IMR-90 (cell line): ENCODE measurements at places on chromosomes 1 and 21. TPM values are rescaled to one million over a fixed set of nuclear protein-coding genes. Genes with fewer than 3 reads are reported as not detected.

DNA sequence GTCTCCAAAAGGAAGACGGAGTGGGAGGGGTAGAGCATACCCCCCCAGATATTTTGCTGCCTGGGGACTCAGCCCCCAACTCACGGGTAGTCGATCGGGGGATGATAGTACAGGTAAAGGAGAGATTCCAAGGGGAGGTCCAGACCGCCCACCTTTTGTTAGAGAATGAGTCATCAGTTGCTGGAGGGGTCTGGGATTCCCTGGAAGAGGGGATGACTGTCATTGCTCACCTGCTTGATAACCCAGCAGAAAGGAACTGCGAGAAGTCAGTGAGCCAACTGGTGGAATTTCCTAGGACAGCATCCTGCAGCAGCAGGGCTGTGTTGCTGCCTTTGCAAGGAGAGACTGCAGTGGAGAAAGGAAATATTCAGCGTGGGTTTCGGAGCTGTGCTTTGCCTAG is 64.4 kb downstream of the MACF1 start:
- peak; percentile 13 for DNase-seq
- peaks cover 19% of the 10 kb centered on the region for H3K4me1 ChIP-seq
- no peak overlapping the region for H3K4me3 ChIP-seq
- peak overlapping the region; percentile 42; the same call in 1 of the 2 replicates for H3K27ac ChIP-seq
- peaks cover 5% of the 10 kb centered on the region for H3K36me3 ChIP-seq

DNA sequence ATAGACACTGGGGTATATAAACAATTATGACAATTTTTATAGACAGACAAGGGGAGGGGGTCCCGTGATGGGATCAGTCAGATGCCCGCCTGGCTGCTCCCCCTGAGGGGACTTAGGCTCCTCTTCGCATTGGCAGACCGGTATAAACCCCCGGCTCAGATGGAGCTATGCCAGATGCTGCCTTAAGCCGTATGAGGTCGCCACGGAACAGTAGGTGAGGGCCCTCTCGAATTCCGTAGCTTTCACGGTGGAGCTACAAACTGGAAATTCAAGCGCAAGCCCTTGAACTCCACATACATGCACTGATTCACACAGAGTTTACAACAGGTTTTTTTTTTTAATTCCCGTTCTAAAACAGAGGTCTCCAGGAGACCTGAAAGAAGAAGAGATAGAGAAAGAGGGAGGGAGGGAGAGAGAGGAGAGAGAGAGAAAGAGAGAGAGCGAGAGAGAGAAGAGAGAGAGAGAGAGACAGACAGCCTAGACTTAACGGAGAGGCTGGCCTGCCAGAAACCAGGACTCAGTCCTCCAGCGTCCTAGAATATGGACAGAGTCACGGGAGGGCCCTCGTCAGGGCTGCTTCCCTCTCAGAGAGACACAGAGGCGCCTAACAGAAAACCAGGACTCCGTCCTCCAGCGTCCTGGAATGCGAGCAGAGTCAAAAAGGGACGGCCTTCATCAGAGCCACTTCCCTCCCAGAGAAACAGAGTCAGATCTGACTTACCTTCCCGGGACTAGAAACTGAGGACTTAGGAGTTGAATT is 24.4 kb upstream of the TMEM54 start:
- no peak for DNase-seq
- no peaks in the 10 kb centered on the region for H3K36me3 ChIP-seq
- no peak overlapping the region for H3K27ac ChIP-seq

S100A7A gene
- not detected in 2 replicates for total RNA-seq

GRCh38 chr1:213759359-213760181 is 228.2 kb upstream of the PROX1 start:
- DNase-seq = no peak
- H3K4me1 ChIP-seq = no peaks in the 10 kb centered on the region
- H3K27ac ChIP-seq = no peak overlapping the region
- no peaks in the 10 kb centered on the region for H3K36me3 ChIP-seq

DNA sequence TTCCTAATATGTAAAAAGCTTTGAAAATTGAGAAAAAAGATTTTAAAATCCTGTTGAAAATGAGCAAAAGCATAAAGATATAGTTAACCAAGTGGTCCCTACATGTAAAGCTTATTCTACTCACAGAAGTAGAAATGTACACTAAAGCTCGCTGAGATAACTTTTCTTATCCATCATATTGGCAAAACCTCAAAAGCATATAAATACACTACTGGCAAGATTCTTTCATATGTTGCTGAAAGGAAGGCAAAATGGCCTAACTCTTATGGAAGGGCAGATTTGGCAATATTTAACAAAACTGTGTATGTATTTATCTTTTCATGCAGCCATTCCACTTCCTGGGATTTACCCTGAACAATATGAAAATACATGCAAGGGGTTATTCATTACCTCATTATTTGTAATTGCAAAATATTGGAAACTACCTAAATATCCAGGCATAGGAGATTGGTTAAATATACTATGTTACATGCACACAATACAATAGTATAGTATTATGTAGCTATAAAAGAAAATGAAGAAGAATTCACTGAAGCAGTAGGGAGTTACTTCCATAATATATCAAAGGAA is 43.2 kb upstream of the LYPLAL1 start:
- peak; percentile 51 for DNase-seq
- no peak overlapping the region for H3K27ac ChIP-seq
- H3K27me3 ChIP-seq = no peaks in the 10 kb centered on the region
- H3K4me3 ChIP-seq = no peak overlapping the region

DNA sequence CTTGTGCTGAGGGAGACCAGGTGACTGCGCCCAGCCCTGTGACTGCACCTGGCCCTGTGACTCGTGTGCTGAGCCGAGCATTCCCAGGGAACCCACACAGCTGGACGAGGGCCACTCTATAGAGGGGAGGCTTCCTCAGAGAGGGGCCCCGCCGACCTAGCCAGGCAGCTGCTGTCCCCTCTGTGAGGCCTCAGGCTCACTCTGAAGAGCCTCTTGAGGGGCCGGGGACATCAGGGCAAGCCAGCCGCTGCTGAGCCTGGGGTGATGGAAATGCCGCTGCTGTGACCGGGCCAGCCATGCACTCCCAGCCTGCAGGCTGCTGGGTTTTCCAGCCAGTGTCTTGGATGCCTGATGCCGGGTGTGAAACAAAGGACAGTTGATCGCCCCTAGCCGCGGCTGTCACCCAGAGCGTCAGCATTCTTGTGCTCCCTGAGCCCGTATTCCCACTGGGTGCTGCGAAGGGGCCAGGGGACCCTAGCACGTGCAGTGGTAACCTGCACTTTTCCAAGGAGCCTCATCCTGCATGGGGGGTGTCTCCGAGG is 17.5 kb downstream of the PFKL start:
- no peaks in the 10 kb centered on the region for H3K4me1 ChIP-seq
- H3K4me3 ChIP-seq = no peak overlapping the region
- H3K27ac ChIP-seq = no peak overlapping the region
- DNase-seq = no peak

SPRR2D gene
- not detected in 2 replicates for total RNA-seq

RYR2 gene
- total RNA-seq = not detected in 2 replicates

- no peaks in the 10 kb centered on the region for H3K4me1 ChIP-seq
- no peaks in the 10 kb centered on the region for H3K36me3 ChIP-seq
- no peak overlapping the region for H3K4me3 ChIP-seq
- H3K27ac ChIP-seq = no peak overlapping the region
These were observed 615.5 kb downstream of the AJAP1 start for GRCh38 chr1:5269901-5270300.

PRAMEF2 gene
- total RNA-seq = not detected in 2 replicates

GRCh38 chr1:34470401-34470800 is 284.4 kb upstream of the GJB5 start:
- no peak overlapping the region for H3K27ac ChIP-seq
- no peaks in the 10 kb centered on the region for H3K27me3 ChIP-seq
- DNase-seq = no peak
- no peaks in the 10 kb centered on the region for H3K4me1 ChIP-seq
- H3K36me3 ChIP-seq = no peaks in the 10 kb centered on the region

DNA sequence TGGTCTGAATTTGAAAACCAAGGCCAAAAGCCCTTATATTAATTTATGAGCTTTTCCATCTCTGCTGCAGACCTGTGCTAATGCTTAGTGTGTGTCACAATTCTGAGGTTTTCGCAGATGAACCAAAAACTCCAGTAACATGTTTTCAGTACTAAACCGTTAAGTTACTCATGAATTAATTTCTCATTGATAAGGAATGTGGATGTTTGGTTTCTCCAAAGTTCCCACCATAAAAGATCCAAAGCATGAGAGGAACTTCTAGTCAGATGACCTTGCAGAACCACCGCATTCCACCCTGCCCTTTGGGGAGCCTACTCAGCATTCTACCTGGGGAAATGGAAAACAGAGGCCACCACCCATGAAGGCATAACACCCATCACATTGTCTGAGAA is 7.5 kb upstream of the LEPR start:
- H3K27me3 ChIP-seq = no peaks in the 10 kb centered on the region
- DNase-seq = peak; percentile 56
- H3K4me3 ChIP-seq = no peak overlapping the region
- no peaks in the 10 kb centered on the region for H3K36me3 ChIP-seq
- H3K4me1 ChIP-seq = peaks cover 2% of the 10 kb centered on the region; the same call in 1 of the 2 replicates

ANGPTL1 gene
- under 0.01 TPM in 1 of 2 replicates, not detected in the other for total RNA-seq

HTR6 gene
- not detected in 2 replicates for total RNA-seq

GRCh38 chr1:203129501-203130231 is 2.1 kb downstream of the ADORA1 start:
- DNase-seq = no peak
- no peak overlapping the region for H3K27ac ChIP-seq
- H3K4me3 ChIP-seq = no peak overlapping the region
- H3K27me3 ChIP-seq = peaks cover 30% of the 10 kb centered on the region
- H3K4me1 ChIP-seq = peaks cover 3% of the 10 kb centered on the region; the same call in 1 of the 2 replicates

LCE1E gene
- not detected in 2 replicates for total RNA-seq

ITGB2 gene
- not detected in 2 replicates for total RNA-seq

- no peaks in the 10 kb centered on the region; the same call in 1 of the 2 replicates for H3K4me1 ChIP-seq
- H3K27me3 ChIP-seq = no peaks in the 10 kb centered on the region
- no peak overlapping the region for H3K4me3 ChIP-seq
- DNase-seq = no peak
- H3K27ac ChIP-seq = no peak overlapping the region
These were observed 75.5 kb upstream of the GPR88 start for GRCh38 chr1:100462326-100463025.

GRCh38 chr1:70945251-70945650 is 102.4 kb downstream of the PTGER3 start:
- DNase-seq = no peak
- no peaks in the 10 kb centered on the region for H3K36me3 ChIP-seq
- no peaks in the 10 kb centered on the region for H3K27me3 ChIP-seq
- H3K27ac ChIP-seq = no peak overlapping the region
- H3K4me1 ChIP-seq = no peaks in the 10 kb centered on the region
- no peak overlapping the region for H3K4me3 ChIP-seq

CD2 gene
- total RNA-seq = not detected in 2 replicates

GRCh38 chr1:67264152-67264551 is 43.5 kb upstream of the IL12RB2 start:
- H3K27me3 ChIP-seq = peaks cover 5% of the 10 kb centered on the region
- H3K27ac ChIP-seq = no peak overlapping the region
- no peaks in the 10 kb centered on the region for H3K36me3 ChIP-seq
- H3K4me1 ChIP-seq = no peaks in the 10 kb centered on the region
- no peak overlapping the region for H3K4me3 ChIP-seq

- H3K4me1 ChIP-seq = peaks cover 3% of the 10 kb centered on the region
- no peaks in the 10 kb centered on the region for H3K36me3 ChIP-seq
- DNase-seq = no peak
- H3K27ac ChIP-seq = no peak overlapping the region
- H3K4me3 ChIP-seq = no peak overlapping the region
These were observed 448.6 kb downstream of the CAMTA1 start for GRCh38 chr1:7233646-7234470.

DNA sequence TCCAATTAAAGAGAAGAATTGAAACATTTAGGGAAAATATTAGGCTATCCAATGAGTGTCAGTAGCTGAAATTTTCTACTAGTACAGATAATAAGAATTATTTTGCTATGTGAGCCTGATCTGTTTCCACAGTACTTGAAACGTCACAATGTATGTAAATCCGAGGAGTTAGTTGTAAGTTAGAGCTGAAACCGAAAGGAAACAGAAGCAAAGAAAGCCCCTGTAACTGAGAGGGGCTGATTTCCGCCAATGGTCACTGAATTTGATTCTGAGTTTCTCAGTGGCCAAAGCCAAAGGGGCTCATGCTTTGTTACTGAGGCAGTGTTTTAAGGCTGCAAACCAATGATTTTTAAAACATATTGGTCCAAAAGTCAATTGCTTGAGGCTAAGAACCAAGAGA is 168.3 kb upstream of the DUSP10 start:
- no peak for DNase-seq
- no peaks in the 10 kb centered on the region for H3K4me1 ChIP-seq
- H3K27me3 ChIP-seq = no peaks in the 10 kb centered on the region

DNA sequence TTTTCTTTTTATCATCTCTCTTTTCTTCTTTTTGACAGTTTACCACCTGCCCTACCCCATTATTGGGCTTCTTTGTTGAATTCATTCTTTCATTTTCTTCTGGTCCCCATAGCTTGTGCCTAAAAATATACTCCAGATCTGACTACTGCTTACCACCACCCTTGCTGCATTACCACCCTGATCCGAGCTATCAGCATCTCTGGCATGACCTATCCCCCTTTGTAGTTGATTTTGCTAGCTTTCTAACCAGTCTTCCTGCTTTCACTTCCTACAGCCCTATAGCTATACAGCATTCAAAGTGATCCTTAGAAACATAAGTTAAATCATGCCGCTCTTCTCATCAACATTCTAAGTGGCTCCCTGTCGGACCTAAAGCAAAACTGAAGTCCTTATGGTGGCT is 59.4 kb upstream of the MPC2 start:
- no peaks in the 10 kb centered on the region for H3K27me3 ChIP-seq
- H3K27ac ChIP-seq = no peak overlapping the region
- no peak for DNase-seq
- H3K4me1 ChIP-seq = no peaks in the 10 kb centered on the region
- peaks cover 12% of the 10 kb centered on the region for H3K36me3 ChIP-seq

GRCh38 chr1:6889875-6890480 is 104.7 kb downstream of the CAMTA1 start:
- H3K27ac ChIP-seq = no peak overlapping the region
- no peaks in the 10 kb centered on the region for H3K36me3 ChIP-seq
- H3K27me3 ChIP-seq = no peaks in the 10 kb centered on the region
- peaks cover 4% of the 10 kb centered on the region for H3K4me1 ChIP-seq

GRCh38 chr21:23374155-23374554 is 2233.1 kb downstream of the MRPL39 start:
- H3K4me1 ChIP-seq = no peaks in the 10 kb centered on the region
- no peak for DNase-seq
- H3K4me3 ChIP-seq = no peak overlapping the region
- no peak overlapping the region for H3K27ac ChIP-seq

XCL2 gene
- total RNA-seq = not detected in 2 replicates

C1orf87 gene
- not detected in 2 replicates for total RNA-seq
